Activated naive CD4-positive, alpha-beta T cell (primary cell): ENCODE measurements at places on chromosomes 16 and 17.

GRCh38 chr16:68344252-68344651 is 33.4 kb downstream of the PRMT7 start:
- no peak for DNase-seq

GRCh38 chr16:55390630-55391237 is 66.7 kb downstream of the IRX6 start:
- DNase-seq, result no peak

DNA sequence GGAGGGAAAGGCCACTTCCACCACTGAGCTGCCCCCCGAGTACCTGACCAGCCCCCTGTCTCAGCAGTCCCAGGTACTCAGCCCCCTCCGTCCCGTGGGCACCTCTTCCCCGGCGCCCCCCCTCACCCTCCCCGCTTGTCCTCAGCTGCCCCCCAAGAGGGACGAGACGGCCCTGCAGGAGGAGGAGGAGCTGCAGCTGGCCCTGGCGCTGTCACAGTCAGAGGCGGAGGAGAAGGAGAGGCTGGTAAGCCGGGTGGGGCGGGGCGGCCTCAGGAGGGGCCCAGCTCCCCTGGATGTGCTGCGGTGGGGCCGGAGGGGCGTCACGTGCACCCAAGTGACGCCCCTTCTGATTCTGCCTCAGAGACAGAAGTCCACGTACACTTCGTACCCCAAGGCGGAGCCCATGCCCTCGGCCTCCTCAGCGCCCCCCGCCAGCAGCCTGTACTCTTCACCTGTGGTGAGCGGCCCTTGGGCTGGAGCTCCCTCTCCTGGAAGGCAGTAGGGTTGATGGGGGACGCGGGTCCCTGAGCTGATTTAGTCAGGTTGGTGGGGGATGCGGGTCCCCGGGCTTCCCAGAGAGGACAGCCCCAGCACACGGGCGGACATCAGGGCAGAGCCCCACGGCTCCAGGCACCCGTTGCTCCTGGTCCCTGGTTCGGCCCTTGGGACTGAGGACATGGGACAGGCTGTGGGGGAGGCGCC is 9.5 kb upstream of the MRPL12 start:
- no peak for DNase-seq

GRCh38 chr16:8958344-8959167 is 5.2 kb downstream of the USP7 start:
- DNase-seq, result no peak

- no peak for DNase-seq
These were observed 8.0 kb downstream of the ZNF469 start for GRCh38 chr16:88390735-88391134.

- DNase-seq, result peak; percentile 78
These were observed 31.3 kb downstream of the MYO18A start for GRCh38 chr17:29148790-29149430.

GRCh38 chr16:8863594-8864424 is 5.0 kb downstream of the CARHSP1 start:
- no peak for DNase-seq

DNA sequence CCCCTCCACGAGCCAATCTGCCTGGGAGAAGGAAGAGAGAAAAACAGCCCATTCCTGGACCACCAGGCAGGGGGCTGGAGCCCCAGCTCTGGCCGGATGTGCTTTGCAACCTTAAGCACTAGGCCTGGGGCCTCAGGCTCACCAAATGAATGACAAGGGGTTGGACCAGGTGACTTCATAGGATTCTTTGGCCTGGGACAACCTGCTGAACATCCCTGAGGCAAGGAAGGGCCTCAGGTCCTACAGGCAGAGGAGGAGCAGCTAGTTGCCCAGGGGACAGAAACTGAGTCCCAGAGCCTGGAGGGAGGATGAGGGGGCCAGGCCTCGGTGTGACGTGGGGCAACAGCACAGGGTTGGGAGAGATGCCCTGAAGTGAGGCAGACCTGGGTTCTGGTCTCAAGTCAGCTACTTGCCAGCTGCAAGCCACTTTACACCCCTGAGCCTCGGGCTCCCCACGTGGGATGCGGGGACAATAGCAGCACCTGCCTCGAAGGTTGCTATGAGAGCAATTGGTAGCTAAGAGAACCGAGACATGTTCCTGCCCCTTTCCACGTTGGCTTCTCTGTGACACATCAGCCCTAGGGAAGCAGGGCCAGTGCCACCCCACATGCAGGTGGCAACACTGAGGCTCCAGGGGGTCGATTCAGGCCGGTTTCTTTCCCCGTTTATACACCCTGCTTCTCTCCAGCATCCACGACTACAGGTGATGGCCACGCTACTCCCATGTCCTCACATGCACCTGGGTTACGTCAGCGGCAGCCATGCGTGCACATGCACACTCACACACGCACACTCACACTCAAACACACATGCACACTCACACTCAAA is 42.6 kb downstream of the CFAP20 start:
- no peak for DNase-seq

- DNase-seq, result peak; percentile 12
These were observed 10.2 kb upstream of the MPP2 start for GRCh38 chr17:43917348-43918025.

DNA sequence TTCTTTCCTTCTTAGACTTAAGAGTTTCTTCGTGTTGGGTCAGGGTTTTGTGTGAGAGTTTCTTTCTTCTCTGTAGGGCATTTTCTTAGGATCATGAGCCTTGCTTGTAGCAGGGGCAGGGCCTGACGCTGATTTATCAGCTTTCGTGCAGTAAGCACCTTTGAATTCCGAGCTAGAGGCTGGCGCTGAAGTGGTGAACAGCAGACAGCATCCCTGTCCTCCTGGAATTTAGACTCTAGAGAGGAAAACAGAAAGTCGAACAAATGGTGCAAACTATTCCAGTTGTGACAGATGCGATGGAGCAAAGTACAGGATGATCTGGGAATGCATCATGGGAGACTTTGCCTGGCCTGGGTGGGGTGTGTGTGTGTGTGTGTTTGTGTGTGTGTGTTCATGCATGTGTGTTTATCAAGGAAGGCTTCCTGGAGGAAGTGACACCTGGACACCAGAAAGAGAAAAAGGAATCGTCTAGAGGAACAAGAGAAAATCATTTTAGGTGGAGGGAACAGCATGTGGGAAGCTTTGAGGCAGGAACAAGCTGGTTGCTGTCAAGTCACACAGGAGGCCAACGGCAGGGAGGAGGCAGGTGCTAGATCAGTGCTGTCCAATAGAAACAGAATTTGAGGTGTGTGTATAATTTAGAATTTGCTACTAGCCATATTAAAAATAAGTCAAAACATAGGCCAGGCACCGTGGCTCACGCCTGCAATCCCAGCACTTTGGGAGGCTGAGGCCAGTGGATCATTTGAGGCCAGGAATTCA is 60.2 kb downstream of the WWP2 start:
- no peak for DNase-seq

DNA sequence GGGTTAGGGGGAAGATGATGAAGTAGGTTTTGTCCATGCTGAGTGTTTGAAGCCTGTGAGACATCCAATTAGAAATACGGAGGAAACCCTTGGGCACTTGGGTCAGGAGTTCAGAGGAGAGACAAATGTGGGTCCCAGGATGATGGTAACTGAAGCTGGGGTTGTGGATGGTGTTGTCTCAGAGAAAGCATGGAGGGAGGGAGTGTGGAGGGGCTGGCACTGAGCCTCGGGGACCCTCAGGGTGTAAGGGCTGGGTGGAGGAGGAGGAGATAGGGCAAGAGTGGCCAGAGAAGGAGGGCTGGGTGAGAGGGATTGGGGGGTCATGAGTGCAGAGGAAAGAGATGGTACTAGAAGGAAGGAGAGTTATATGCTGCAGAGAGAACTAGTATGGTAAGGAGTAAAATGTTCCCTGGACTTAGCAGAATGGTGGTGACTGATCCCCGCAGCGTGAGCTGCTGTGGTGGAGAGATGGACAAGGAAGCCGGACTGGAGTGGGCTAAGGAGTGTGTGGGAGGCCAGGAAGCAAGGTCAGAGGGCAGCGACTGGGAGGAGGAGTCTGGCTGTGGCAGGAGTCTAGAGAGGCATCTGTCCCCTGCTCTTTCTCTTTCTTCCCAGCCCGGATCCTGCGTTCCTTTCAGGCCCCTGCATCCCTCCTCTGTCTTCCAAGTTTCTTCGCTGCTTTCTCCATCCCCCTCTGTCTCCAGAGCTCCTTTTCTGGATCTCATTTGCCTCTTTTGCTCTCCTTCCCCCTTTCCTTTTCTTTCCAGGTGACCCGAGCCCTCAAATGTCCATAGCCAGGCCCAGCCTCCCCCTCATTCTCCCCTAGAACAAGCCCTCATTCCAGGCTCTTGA is 3.9 kb upstream of the COL1A1 start:
- DNase-seq, result no peak

GRCh38 chr17:1779571-1780131 is 17.8 kb downstream of the SERPINF1 start:
- DNase-seq, result no peak

DNA sequence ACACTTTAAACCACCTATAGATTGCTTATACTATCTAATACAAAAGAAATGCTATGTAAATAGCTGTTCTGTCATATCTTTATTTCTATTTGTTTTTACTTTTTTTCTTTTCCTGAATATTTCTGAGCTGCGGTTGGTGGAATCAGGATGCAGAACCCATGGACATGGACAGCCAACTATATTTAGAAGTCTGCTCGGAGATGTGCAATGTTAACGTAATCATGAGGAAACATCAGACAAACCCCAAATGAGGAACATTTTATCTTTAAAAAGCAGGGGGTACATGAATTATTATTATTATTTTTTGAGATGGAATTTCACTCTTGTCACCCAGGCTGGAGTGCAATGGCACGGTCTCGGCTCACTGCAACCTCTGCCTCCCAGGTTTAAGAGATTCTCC is 31.4 kb upstream of the GHDC start:
- DNase-seq, result no peak

DNA sequence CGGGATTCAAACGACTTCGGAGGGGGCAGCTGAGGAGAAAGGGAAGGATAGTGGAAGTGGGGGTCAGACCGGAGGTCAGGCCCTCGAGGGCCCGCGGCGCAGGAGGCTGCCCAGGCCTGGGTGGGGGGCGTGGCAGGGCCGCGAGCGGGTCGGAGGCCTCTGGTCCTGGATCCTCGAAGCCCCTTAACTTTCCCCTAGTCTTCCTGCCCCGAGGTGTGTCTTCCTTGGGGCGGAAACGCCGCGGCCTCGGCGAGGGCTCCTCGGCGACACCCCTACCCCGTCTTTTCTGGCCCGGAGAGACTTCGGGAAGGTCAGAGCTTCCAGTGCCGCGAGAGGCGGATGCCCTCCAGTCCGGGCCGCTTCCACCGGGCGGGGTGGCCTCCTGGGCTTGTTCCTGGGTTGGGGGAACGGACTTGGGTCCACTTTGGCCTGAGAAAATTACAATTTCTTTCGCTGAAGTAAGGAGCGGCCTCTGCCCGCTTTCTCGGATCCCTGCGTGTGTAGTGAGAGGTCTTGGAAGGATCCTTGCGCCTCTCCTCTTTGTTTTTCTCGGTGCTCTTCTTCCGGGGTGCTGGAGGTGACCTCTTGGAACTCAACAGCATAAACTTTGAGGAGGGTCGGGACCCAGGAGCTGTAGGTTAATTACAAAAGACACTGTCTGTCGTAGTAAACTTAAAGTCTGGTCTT is 491 bp downstream of the IST1 start:
- DNase-seq, result peak; percentile 14

DNA sequence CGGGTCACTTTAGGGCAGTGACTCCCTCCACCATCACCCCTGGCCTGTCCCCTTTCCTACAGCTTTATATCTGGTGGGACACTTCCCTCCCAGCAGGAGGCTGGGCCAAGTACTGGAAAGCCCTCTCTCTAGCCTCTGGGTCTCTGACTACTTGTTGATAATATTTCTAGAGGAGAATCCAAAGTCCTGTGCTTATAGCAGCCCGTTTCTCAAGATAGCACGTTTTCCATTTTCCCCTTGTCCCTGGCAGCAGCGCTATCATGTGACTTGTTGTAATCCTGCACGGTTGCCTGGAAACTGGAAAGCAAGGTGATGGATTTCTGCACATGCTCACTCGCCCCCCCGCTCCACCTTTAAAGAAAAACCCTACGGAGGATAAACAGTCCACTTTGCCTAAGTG is 3.3 kb upstream of the AXIN2 start:
- no peak for DNase-seq

- DNase-seq, result peak; percentile 92
These were observed at the start of the genes GLOD4 and MRM3 for GRCh38 chr17:781805-782731. GLOD4 (minus strand) TSS chr17:782280; CDS start chr17:782255, 25 bp downstream. MRM3 (plus strand) TSS chr17:782353; CDS start chr17:782379, 26 bp downstream.
